ENCODE measurements at places on chromosomes 3 and 15.

DNA sequence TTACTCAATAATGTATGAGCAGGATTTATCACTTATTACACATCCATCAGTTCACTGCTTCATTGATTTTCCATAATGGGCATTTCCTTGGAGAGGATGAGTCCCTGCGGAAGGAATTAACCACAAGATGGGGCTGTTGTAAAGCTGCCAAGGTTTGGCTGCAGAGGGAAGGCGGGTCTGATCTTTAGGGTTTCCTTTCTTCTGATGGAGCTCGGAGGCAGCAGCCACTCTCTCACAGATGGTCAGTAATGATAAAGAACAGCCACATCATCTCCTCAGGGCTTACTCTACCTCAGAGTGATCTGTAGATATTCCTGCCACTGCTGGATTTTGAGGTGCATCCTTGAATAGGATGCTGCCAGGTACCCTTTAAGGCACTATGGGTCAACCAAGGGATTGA is 115.2 kb downstream of the USP13 start:
- DNase-seq = peak; percentile 16

- no peak for DNase-seq
Measured at GRCh38 chr3:140610544-140610943, 67.3 kb upstream of the TRIM42 start.

DNA sequence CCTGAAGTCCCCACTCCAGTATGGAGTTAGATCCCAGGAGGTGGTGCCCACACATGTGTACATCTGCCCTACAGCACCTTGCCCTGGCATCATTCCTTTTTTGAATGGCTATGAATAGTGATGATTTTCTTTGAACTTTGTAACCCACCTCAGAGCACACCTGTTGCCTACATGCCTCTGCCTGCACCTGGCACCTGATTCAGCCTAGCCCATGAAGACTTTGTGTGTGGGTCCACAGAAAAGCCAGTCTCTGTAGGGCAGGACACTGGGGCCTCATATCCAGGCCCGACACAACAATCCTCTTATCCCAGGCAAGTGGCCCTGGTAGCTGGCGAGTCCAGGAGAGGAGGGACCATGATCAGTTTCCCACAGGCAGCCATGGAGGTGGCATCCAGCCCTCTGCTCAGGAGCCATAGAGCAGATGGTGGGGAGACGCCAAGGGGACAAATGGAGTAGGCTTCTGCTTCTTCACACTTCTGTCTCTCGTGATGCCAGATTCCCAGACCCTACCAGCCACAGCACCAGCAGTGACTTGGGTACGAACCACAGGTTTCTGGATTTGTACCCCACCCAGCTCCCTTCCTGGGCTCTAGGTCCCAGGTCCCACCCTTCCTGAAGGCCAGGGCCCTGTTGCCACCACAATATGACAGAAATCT is 230.7 kb downstream of the UACA start:
- no peak for DNase-seq

DNA sequence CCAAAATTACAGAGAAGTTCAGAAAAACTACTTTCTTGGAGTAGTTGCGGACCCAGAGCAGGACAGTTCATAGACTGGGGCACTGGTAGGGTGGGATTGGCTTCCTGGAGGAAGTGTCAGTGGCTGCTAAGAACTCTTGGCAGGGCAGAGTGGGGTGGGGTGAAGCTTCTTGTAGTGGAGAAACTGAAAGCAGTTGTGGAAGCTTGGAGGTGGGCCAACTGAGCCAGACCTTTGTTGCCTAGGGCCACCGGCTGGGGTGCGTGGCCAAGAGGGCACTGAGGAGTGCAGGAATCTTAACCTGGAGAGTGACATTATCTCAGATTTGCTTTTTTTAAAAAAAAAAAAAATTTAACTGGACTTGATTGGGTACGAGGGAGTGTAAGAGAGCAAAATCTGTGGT is 3.1 kb downstream of the KAT2B start:
- DNase-seq = no peak

- no peak for DNase-seq
Measured at GRCh38 chr3:123002100-123002748, 25.3 kb downstream of the SEMA5B start.

GRCh38 chr3:184144505-184144904 is 9.3 kb downstream of the EIF2B5 start:
- DNase-seq = no peak

GRCh38 chr15:68375716-68376220 is 56.2 kb downstream of the ITGA11 start:
- DNase-seq = no peak

DNA sequence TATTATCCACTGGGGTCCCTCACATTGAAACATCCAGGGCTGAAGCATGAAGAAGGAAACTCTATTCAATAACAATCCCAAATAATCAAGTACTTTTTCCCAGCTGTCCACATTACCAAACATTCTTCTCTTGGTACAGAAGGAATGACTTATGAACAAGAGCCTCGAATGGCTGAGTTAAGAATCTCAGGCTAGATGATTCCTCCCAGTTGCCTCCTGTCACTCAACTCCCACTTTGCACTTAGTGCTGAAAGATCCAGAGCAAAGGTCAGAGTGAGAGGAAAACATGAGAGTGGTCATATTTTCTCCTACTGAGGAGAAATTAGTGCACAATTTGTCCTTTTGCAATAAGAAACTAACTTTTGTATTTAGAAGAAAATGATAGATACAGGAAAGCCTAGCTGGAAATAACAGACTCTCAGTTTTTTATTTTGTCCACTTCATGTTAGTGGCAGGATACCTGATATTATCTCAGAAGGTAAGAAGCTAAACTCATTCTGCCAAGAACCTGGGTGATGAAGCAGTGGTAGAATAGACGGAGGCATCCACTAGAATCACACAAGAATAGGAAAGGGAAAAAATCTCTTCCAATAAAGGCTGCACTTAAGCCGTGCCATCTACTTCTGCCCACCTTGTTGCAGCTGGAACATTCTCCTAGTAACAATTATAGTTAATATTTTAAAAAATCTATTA is 46.2 kb downstream of the GADL1 start:
- DNase-seq = no peak

GRCh38 chr3:74564560-74564959 is 49.9 kb downstream of the CNTN3 start:
- no peak for DNase-seq

DNA sequence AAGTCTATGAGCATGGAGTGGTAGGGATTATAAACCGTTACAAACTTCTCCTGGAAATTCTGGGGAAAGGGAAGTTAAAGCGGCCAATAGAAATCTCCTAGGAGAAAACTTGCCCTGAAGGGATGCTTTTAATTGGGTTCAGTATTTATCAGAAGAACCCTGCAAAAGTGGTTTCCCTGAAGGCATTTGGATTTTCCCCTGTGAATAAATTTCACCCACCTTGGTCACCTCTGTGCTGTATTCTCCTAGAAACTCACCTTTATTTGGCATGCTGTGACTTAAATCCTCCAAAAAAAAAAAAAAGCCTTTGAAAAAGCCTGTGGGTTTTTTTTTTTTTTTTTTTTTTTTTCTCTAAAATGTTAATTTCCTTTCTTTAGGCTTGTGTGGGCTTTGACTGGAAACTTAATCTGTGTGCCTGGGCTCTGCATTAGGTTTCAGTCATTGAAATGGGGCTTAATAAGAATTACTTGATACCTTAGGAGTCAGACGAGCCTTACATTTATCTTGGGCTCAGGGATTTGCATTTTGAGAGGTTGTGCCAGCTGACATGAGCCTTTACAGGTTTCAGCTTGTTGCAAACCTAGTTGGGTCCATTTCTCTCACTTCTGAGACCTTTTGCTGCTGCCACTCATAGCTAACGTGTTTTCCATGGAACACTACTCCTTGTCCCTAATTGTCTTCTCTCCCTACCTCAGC is 22.0 kb downstream of the TGFBR2 start:
- no peak for DNase-seq
